ENCODE measurements at places on chromosomes 1 and 21. TPM values are rescaled to one million over a fixed set of nuclear protein-coding genes. Genes with fewer than 3 reads are reported as not detected.

XKR8 gene
- 9.8 TPM for total RNA-seq

FCRLA gene
- 0.30 TPM for total RNA-seq

SHISA4 gene
- 2.0 TPM for total RNA-seq

TMEM61 gene
- 11.0 TPM for total RNA-seq

SLC19A2 gene
- total RNA-seq = 4.9 TPM

HEYL gene
- total RNA-seq = 2.4 TPM

DNA sequence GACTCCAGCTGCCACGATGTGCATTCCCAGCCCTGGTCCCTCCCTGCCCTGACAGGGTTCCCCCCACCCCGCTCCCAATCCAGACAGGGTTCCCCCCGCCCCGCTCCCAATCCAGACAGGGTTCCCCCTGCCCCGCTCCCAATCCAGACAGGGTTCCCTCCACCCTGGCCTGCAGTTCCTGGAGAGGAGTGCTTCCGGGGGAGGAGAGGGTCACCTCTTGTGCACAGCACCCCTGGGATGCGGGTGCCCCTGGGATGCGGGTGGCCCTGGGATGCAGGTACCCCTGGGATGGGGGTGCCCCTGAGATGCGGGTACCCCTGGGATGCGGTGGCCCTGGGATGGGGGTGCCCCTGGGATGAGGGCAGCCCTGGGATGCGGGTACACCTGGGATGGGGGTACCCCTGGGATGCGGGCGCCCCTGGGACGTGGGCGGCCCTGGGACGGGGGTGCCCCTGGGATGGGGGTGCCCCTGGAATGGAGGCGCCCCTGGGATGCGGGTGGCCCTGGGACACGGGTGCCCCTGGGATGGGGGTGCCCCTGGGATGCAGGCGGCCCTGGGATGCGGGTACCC is 36.7 kb upstream of the SLC19A1 start:
- peak; percentile 14 for DNase-seq

GRCh38 chr1:65109487-65109886 is 38.5 kb upstream of the AK4 start:
- DNase-seq = no peak

- DNase-seq = no peak
These were observed 17.7 kb upstream of the S100A7 start for GRCh38 chr1:153478047-153478691.

DNA sequence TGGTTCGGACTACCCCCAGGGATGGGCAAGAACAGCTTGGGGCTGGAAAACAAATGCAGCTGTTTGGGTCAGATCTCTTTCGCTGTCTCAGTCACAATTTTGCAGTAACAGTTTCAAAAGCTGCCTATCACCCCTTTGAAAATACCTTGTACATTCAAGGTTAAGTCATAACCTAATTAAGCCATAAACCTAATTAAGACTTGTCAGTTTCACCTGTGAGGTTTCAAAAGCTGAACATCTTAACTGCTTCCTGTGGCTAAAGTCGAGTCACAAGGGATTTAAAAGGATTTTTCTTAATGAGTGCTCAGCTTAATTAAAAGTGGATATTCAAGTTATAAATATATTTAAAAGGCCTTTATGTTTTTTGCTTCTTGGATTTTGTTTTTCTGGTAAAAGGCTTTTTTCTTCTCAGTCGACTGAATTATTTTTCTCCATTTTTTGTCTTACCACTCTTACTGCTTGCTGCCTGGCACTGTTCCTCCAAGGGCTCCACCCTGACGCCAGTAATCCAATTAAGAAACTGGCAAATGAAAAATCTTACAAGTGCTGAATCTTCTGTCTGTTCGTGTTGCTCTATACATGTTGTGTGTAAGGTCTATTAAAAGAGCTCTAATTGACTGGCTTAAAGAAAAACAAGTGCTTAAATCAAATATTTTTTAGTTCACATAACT is 31.3 kb downstream of the CBR1 start:
- DNase-seq = no peak

GRCh38 chr1:197321811-197322210 is 53.8 kb downstream of the CRB1 start:
- no peak for DNase-seq

DNA sequence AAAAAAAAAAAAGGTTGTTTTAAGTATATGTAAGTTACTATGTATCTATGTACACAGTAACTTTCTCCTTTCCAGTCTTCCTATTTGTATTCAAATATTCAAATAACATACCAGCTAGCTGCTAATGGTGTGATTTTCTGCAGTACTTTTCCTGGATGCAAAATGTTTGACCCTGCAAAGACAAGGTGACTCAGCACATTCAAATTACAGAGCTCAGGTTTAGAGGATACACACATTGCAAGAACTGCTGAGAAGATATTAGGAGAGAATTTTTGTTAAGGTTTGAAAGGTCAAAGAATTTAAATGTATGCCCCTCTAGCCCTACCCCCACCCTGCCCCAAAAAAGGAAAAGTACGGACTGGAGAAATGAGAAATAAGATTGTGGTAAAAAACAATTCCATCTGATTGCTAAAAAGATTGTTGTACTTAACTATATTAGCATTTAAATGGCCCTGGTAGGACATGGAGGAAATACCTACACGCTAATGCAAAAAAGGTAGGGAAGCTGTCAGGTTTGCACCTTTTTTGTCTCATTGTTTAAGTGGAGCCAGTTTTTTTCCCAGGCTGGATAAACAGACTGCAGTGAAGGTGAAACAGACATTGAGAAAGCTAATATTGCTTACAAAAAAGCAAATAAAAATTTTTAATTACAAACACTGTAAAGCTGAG is 45.6 kb downstream of the ZNF281 start:
- DNase-seq = no peak

- DNase-seq = peak; percentile 89
These were observed 959 bp downstream of the CD58 start for GRCh38 chr1:116569776-116570357.

- no peak for DNase-seq
These were observed 398.1 kb upstream of the LYPLAL1 start for GRCh38 chr1:218775501-218776021.

DNA sequence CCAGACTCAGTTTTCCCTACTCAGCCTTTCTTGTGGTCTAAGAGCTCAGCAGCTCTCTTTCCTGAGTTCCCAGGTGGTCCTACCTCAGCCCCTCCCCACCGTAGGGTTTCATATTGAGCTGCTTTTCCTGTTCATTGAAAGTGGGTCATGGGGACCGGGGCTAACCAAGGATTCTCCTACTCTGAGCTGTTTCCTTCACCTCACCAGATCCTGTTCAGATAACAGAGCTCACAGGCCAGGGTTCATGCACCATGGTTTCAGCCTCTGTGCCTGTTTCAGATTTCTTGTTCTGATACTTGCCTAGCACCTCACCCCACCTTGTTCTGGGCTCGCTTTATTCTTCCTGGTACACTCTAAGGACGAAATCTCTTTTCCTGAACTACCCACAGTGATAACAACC is 8.5 kb downstream of the UBQLN4 start:
- no peak for DNase-seq

GRCh38 chr1:83065952-83066727 is 932.8 kb downstream of the TTLL7 start:
- DNase-seq = no peak

Data from colonic mucosa (tissue), 4 donors.